ENCODE measurements at places on chromosomes 3 and 15. TPM values are rescaled to one million over a fixed set of nuclear protein-coding genes. Genes with fewer than 3 reads are reported as not detected.

MESP2 gene
- total RNA-seq: not detected

IL17RB gene
- 1.7 TPM for total RNA-seq

GRCh38 chr15:90497376-90497775, 32.3 kb upstream of the CRTC3 start:
- no peak for DNase-seq

TRPC1 gene
- 26.8 TPM for total RNA-seq

PTX3 gene
- total RNA-seq: 1.7 TPM
